Putamen (tissue), 1 donor: ENCODE measurements at places on chromosomes 1 and 21.

DNA sequence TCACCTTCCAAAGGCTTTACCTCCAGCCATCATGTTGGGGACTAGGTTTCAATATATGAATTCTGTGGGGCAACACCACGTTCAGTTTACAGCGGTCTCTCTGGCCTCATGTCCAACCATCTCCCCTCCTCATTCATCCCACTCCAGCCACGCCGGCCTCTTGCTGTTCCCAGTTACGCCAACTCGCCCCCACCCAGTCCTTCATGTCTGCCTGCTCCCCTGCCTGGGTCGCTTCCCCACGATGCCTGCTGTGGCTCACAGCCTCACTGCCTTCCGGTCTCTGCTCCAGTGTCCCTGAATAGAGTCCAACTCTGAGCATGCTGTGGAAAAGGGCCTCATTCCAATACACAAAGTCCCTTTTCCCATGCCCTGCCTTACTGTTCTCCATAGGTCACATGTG, 193.8 kb downstream of the KIF26B start:
- no peak for DNase-seq

GRCh38 chr1:55534565-55535121, 319.5 kb upstream of the USP24 start:
- no peak for DNase-seq

- no peak for DNase-seq
Measured at GRCh38 chr1:160577671-160578070, 1.6 kb downstream of the CD84 start.

DNA sequence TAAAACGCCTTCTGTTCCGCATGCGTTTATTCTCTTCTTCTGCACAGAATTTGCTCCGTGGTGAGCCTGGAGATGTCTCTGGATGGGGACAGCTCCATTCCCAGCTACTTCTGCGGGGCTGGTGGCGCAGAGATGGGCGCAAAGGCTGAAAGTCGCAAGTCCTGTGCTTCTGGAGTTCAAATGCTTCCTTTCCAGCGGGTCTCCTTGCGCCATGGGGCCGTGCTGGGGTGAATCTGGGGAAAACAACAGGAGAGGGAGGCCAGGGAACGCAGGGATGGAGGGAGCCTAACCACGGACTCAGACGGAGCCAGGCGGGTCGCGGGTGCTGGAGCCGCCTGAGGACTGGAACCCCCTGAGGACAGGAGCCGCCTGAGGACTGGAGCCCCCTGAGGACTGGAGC, 2.9 kb upstream of the OR2T12 start:
- DNase-seq, result no peak

DNA sequence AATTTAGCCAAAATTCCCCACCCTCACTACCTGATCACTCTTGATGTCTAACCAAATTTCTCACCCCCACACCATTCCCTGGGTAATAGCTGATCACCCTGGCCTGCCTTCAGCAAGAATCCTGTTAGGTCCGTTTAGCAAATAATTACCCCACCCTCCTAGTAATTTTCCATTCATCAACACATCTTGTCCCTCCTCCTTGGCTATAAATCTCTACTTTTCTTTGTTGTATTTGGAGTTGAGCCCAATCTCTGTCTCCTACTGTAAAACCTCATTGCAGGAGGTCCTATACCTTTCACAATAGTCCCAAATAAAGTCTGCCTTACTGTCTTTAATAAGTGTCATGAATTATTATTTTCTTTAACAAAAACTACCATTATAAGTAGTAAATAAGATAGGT, 6.9 kb upstream of the PRKAA2 start:
- no peak for DNase-seq

DNA sequence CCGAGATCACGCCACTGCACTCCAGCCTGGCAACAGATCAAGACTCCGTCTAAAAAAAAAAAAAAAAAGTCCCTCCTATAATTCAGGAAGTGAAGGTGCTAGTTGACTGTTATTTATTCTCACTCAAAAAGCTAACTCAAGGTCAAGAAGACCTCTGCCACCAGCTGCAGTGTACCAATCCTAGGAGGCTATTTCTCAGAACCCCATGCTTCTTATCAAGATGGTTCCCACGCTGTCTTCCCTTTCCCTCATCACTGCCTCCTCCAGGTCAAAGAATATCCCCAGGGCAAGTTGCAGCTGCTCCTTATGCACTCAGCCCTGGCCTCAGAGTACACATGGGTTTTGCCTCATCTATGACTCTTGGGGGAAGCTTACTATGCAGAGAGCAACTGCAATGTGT, 53.6 kb downstream of the RERE start:
- DNase-seq, result no peak

- no peak for DNase-seq
Measured at GRCh38 chr1:61259379-61260148, 177.2 kb downstream of the NFIA start.

GRCh38 chr1:221886311-221886710, 144.4 kb upstream of the DUSP10 start:
- no peak for DNase-seq

DNA sequence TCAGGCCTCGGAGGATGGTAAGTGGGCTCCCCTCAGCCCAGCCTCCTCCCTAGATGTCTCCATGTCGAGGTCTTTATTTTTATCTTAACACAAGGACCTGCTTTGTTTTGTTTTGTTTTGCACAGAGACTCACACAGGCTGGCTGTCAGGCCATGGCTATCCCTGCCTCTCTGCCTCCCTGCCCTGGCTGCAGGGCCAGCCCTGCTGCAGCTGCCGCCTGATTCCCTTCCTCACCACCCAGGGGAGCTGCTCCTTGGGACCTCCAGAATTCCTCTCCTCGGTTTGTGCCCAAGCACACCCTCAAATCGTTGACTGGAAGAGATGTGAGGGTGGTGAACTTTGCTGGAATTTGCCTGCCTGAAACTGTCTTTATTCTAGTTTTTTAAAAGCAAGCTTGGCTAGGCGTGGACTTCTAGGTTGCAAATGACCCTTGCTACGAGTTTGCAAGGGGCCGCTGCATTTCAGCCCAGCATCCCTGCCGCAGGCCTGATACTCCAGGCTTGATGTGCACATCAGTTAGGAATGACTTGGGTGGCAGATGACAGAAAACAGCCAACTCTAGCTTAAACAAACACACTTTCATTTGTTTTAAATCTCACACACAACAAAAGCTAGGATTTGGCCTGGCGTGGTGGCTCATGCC, 37.1 kb downstream of the WNT9A start:
- DNase-seq, result no peak

GRCh38 chr1:115833856-115834255, 7.1 kb downstream of the NHLH2 start:
- no peak for DNase-seq

DNA sequence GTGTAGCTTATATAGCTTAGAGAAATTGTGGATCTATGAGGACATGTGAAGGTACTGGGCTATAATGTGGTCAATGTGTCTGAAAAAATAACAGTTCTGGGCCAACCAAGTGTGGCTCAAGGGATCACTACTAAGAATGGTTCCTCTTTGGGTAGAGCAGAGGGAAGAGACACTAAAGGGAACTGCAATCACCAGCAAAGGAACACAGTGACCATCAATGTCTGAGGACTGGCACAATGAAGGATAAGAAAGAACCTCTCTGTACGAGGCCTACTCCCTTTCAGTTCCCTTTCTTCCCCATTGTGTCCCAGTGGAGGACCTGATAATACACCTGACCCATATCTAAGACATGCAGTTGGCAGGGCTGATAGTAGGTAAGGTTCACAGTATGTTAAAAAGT, 89.9 kb upstream of the JAK1 start:
- DNase-seq, result no peak

- no peak for DNase-seq
Measured at GRCh38 chr1:233993651-233994050, 89.2 kb downstream of the SLC35F3 start.

DNA sequence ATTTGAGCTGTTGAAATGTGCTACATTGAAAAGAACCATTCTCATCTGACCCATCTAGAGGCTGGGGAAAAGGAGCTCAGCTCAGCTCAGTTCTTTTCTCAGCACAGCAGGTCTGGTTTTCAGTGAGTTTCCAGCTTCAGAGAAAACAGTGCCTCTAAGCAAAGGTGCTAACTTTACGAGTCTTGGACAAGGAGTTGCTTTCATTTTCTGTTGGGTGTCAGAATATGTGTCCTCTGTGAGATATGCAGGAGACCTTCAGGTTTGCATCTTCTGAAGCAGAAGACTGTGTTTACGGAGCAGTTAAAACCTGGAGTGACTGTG, 321.3 kb upstream of the USP24 start:
- DNase-seq, result no peak

- DNase-seq, result no peak
Measured at GRCh38 chr1:30195424-30196134, 527.8 kb downstream of the MATN1 start.

- DNase-seq, result no peak
Measured at GRCh38 chr1:20322825-20323612, 32.3 kb downstream of the VWA5B1 start.

GRCh38 chr1:231355171-231355570, 17.1 kb downstream of the SPRTN start:
- DNase-seq, result no peak

GRCh38 chr1:86466986-86467385, 1.7 kb upstream of the CLCA1 start:
- no peak for DNase-seq

GRCh38 chr1:6511561-6512244, 20.2 kb upstream of the PLEKHG5 start:
- no peak for DNase-seq

DNA sequence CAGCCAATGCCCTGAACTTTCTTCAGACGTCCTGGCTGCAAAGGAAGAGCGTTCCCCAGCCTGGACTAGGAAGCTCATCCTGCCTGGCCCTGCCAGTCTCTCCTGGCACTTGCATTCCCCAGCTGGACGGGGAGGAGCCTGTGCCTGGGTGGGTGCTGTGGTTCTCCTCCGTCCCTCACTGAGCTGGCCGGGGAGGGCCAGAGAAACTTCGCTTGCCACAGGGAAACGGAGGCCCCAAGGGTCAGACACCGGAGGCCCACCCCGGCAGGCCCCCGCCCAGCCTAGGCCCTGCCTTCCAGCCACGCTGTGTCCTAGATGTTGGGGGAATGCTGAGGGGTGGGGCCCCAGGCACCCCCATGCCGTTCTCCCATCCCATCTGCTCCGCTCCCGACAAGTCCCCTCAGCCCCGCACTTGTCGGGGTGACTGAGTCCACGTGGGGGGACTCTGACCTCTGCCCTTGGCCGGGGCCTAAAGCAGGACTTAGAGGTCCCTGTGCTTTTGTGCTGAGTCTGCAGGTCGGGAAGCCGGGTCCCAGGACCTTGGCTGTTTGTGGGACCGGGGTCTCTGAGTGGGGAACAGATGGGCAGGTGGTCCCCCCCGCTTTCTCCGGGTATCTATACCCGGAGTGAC, 4.8 kb downstream of the FTCD start:
- no peak for DNase-seq

GRCh38 chr21:42039470-42039901, 29.3 kb upstream of the ZBTB21 start:
- DNase-seq, result no peak

DNA sequence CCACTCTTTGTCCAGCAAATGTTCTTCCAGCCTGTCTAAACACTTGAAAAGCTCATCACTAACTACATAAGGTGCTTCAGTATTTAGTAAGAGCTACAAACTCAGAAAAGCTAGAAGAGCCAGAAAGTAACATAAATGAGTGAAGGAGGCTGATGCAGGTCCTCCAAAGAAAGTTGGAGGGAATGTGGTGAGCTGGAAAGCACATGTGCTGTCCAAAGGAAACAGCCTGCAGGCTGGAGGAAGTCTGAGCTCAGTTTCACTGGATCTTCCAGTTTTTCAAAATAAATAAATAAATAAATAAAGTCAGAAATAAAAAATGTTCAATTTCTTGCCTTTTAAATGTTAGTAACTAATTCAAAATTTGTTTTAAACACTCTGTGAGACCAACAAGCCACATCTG, 25.5 kb downstream of the ZC3H11B start:
- no peak for DNase-seq

GRCh38 chr1:172582889-172583288, 49.9 kb downstream of the SUCO start:
- no peak for DNase-seq

GRCh38 chr1:199151634-199152425, 513.0 kb downstream of the PTPRC start:
- DNase-seq, result no peak

GRCh38 chr21:35512346-35512745, 463.2 kb upstream of the RUNX1 start:
- no peak for DNase-seq

DNA sequence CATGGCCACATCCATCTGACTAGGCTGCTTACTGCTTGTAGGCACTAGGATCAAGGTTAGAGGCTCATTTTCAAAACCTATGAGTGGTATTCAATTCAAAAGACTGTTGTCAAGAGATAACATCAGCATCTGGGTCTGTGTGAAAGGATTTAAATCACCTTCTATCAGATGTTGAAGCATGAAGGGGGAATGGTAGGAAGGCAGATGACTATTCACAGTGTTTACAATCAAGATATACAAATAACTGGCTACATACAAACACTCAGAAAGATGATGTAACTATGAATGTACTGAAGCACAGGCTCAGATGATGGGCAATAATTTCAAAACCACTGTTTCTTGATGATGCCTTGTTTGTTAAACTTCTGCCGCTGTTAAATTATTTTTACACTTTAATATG, 249.2 kb downstream of the SLC45A1 start:
- no peak for DNase-seq

GRCh38 chr1:23184212-23184934, 15.7 kb upstream of the LUZP1 start:
- DNase-seq, result no peak

DNA sequence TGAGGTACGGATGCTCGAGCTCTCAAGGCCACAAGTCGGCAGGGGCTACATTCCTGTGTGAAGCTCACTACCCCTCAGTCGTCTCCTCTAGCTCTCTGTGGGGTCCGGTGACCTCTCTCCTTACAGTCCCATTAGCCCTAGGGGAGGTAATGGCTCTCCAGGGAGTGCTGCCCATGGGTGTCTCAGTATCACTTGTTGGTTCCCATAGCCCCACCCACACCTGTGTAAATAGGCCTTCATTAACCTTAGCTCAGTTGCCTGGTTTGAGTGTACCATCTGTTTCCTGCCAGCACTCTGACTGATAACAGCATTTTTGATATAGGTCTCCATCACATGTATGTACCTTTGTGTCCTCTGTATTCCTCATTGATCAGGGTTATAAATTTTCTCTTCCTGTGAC, 133.2 kb upstream of the KCNJ15 start:
- no peak for DNase-seq

DNA sequence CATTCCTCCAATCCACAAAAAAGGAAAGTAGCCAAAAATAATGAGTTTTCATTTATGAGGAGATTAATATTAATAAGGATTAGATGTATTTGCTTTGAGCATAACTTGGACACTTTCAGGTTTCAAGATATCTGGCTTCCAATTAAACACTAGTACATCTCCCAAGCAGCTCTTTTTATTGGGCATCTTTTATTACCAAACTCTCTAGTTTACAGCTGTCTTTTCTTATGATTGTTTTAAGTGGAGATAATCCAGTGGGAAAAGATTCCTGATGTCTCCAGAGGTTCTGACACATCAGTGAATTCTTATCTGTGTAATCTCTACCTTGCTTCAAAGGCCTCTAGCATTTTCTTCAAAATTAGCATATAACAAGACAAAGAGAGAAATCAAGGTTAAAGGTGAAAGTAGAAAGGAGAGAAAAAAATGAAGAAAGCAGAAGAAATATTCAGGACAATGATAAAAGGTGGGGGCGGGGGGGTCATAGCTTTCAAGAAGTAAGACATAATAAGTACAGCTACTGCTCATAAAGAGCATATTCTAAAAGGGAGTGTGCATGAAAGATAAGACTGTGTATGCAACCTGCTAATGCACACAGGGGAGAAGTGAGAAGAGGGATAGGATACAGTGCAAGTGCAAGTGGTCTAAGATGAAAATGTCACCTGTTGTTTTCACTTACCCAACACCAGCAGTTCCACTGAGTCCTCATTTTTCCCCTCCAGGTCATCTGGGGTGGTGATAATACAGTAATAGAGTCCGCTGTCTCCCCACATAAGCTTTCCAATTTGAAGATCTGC, 19.1 kb downstream of the ILDR2 start:
- no peak for DNase-seq
